ENCODE measurements at places on chromosomes 16 and 17.

DNA sequence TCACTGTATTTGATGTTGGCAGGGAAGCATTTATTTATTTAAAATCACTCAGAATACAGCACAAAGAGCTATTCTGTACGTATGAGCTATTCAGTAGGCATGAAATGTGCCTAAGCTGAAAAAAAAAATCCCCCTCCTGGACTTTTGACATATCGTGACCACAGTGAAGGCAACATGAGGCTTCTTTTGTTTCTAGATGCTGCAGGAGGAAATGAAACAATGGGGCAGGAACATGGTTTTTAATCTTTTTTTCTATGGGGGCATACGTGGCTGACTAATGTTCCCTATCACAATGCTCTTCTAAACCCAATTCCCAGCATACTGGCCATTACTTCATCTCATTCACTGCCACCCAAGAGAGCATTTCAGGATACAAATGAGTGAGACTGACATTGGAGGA, 191.0 kb upstream of the PMFBP1 start:
- no peak for DNase-seq

DNA sequence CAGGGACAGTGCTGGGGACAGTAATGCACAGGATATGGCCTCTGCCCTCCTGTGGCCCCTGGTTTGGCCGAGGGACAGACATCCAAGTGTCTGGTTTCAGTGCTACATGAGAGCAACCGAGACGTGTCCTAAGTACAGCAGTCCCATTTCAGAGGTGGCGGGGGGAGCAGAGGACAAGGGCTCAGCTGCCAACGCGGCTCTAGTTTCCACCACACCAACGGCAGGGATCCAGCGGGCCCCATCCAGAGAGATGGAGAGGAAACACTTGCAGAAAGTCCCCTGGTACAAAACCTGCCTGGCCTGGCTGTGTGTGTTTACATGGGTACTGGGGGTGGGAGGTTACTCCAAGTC, 125.8 kb upstream of the SMURF2 start:
- DNase-seq: no peak

DNA sequence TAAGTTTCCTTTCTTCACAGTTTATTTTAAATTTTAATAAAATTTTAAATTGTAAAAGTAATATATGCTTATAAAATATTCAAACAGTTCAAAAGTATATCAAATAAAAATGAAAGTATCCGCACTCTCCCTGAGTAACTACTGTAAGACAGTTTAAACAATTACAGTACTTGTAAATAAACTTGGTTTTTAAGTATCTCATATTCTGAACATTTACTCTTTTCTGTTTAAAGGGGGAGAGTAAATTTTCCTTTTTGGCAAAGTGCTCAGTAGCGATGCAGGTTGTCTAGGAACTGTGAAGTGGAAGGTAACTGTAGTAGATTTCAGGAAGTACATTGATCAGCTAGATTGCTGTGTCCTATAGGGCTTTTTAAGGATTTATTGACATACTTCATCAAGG, 28.8 kb downstream of the AATF start:
- DNase-seq: no peak

GRCh38 chr17:77640252-77640651, 318.3 kb upstream of the TNRC6C start:
- no peak for DNase-seq

DNA sequence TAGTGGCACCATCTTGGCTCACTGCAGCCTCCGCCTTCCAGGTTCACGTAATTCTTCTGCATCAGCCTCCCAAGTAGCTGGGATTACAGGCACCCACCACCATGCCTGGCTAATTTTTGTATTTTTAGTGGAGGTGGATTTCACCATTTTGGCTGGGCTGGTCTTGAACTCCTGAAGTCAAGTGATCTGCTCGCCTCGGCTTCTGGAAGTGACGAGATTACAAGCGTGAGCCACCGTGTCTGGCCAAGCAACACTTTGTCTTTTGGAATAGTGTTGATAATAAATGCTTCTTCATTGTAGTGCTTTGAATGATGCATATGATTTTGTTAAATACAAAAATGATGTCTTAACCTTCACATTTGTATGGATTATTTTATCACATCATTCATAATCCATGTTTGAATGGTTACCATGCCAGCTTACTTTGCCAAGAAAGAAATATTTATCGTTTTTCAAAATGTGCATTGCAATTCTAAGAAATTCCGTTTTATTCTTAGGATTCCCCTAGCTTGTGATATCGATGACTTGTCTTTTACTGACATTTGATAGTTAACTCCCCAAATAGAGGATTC, 29.1 kb downstream of the USP10 start:
- no peak for DNase-seq

DNA sequence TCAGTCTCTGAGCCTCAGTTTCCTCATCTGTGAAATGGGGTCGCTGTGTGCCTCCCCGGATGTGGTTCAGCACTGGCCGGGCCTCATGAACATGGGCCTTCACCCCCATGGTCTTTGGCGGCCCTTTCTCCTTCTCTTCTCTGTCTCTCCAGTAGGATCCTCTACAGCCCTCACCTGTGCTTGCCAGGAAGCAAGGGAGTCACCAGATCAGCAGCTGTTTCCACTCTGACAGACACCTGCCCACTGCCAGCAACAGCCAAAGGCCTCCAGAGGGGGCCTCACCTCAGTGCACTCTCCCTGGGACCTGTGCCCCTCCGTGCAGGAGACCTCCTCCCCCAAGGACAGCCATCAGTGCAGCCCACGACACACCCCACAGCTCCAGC, 89.4 kb downstream of the C16orf78 start:
- DNase-seq: no peak
